ENCODE measurements at places on chromosomes 6 and 20.

DNA sequence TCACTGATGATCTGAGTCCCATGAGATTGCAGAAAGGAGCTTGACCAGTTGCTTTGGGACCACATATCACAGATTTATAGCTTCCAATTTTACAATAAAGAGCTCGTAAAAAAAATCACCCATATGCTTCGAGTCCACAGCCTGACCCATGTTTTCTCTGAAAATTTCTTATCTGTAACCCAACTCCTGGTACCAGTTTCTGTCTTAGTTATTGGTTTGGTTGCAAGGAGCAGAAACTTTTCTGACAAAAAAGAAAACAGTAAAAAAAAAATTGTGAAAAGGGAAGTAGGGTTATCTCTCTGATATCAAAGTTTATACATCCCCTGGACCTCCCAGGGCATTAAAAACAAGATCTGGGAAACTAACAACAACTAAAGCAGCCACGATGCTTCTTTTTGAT, 30.8 kb upstream of the BPIFA2 start:
- no peak for DNase-seq

- DNase-seq = peak; percentile 72
These were observed 61.7 kb downstream of the PYGB start for GRCh38 chr20:25309395-25310267.

- no peak for DNase-seq
These were observed 268.6 kb upstream of the AGPAT4 start for GRCh38 chr6:161542346-161542980.

DNA sequence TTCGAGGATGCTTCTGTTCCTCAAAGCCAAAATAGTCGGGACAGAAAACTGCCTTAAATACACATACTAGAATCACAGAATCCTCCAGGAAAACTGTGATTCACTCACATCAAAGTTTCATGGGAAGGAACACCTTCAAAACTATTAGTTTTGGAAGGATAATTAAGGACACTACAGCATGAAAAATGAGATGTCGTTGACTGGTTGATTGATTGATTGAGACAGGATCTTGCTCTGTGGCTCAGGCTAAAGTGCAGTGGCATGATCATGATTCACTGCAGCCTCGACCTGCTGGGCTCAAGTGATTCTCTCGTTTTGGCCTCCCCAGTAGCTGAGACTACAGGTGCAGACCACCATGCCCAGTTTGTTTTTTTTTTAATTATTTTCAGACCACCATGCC, 25.7 kb upstream of the MAP3K4 start:
- no peak for DNase-seq

GRCh38 chr6:33693186-33694105, 18.1 kb downstream of the UQCC2 start:
- DNase-seq = no peak

- peak; percentile 76 for DNase-seq
These were observed at the start of gene NINL for GRCh38 chr20:25584905-25585704. TSS of gene NINL (minus strand) at chr20:25585531. CDS start at chr20:25526587, 58,944 bp downstream.

- DNase-seq = no peak
These were observed 9.8 kb upstream of the CCDC170 start for GRCh38 chr6:151483994-151484393.

DNA sequence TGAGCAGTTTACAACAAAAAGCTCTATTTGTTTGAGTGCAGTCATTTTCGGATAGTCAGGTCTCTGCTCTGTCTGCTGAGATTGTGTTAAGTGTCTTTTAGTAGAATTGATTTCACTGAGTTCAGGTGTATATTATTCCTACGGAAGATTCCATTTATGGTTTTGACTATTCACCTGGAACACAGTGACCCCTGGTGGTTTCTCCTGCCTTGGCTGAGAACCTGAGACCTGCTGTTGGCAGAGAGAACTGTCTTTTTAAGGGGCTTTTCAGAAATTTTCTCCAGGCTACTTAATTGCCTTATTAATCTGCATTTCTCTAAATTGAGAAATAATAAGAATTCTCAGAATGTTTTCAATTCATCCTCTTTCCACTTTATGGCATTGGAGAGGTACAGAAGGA, 508.0 kb downstream of the TBC1D32 start:
- DNase-seq = peak; percentile 2

GRCh38 chr6:72382602-72383529, 239.0 kb upstream of the KCNQ5 start:
- DNase-seq = no peak

DNA sequence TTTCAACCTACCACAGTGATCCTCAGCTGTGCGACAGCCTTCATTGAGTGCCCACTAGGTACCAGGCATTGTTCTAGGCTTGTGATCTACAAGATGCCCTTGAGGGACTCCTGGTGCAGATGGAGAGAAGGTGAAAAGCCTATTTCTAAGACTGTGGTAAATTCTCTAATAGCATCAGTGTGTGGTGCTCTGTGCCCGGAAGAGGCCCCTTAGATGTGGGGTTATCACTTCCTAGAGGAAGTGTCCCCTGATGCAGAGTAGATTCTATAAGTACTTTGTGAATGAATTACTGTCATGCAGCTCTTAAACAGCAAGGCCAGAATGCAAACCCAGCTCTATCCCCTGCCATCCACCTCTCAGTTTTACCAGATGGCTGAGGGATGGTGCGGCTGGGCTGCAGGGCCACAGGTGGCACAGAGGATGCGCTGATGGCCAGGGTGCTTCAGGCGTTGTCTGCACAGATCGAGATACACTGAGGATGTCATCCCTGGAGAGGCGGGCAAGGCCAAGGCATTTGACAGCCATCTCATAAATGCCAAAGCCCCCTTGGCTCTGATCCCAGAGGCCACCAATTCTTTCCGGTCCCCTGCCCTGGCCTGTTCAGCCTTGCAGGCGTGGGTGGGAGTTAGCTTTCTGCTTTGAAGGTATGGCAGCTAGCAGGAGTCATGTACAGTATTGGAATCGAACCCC, 96.7 kb downstream of the TOX2 start:
- DNase-seq = no peak

- no peak for DNase-seq
These were observed 45.3 kb upstream of the ZNF184 start for GRCh38 chr6:27517928-27518787.

- no peak for DNase-seq
These were observed 52.5 kb downstream of the MAN1A1 start for GRCh38 chr6:119297049-119297448.

- no peak for DNase-seq
These were observed 140.3 kb downstream of the BCAS1 start for GRCh38 chr20:53929974-53930650.

GRCh38 chr6:33411632-33412005, 805 bp downstream of the PHF1 start:
- no peak for DNase-seq

DNA sequence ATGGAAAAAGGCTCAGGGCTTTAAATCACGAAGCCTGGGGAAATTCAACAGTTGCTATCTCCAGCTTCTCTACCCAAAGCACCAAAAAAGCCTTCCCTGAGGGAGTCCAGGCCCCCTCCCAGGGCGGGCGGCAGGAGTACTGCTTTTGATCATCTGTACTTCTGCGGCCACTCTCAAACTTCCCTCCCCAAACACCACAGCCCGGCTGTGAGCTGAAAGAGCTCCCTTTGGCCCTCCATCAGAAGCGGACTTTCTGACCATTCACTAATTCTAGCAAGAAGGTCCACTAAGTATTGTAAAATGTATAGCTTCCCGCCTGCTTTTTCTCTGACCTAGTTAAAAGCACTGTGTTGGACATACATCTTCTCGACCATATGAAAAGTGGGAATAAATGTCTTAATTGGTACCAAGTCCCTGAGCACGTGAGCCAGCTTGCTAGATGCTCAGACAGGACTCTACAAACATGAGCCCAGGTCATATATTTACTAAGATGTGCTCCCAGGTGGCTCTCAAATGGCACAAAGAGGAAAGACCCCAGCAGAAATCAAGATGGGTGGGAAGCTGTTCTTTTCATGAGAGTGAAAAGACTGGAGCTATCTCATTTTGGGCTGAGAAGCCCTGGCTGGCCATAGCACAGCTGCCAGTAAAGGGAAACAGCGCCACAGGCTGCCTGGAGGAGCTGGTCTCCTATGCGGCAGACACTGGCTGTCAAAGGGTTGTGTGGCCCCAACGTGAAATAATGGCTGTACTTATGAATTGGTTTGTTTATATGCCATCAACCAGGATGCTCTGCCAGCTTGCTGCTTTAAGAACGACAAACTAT, 58.6 kb downstream of the GFOD1 start:
- no peak for DNase-seq

GRCh38 chr6:116041934-116042333, 18.8 kb downstream of the FRK start:
- DNase-seq = no peak

DNA sequence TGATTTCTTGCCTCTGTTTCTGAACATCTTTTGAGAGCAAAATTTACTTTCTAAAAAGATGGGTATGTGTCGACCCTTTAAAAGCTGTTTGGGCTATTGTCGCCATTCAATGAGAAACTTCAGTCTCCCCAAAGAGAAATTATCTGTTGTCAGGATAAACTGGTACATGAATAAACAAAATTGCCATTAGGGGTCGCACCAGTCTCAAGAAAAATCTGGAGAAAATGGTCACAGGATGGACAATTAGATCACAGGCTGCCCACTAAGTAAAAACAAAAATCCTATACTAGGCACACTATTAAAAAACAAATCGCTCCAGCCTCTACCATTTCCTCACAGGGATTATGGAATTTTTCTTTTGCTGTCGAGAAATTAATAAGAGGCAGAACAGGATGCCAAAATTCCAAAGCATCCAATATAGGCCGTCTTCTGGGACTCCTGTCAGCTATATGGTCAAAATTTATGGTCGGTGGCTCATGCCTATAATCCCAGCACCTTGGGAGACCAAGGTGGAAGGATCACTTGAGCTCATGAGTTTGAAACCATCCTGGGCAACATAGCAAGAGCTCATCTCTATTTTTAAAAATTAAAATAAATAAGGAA, 5.5 kb upstream of the HLA-E start:
- peak; percentile 65 for DNase-seq

- no peak for DNase-seq
These were observed 8.5 kb downstream of the IGF2R start for GRCh38 chr6:159977255-159977903.
